Myocyte (in vitro differentiated cells): ENCODE measurements at places on chromosomes 3 and 15.

DNA sequence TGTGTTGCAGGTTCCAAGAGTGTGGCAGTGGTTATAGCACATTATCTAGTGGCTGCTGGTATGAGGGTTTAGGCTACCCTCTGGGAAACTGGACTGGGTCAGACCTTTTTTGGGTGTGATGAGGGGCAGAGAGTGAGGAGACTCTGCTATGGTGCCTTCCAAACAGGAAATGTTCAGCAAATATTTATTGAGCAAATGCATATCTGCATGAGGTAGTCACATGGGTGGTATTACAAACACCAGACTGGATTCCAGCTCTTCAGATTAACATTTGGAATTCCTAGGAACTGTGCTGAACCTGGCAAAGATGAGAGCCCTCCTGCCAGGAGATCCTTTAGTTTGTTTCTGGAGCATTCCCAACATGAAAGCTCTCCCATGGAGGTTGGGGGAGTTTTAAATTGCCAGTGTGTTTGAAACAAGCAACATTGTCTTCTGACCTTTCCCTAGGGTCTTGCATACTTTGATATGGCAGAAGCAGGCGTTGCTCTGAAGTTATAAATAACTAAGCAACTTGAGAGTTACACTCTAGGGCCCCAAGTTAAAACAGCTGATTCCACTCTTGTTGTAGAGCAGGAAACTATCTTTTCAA, 341.2 kb upstream of the C2CD4B start:
- peak; percentile 80 for DNase-seq

GRCh38 chr15:74464216-74464615, 3.3 kb upstream of the UBL7 start:
- no peak for DNase-seq

DNA sequence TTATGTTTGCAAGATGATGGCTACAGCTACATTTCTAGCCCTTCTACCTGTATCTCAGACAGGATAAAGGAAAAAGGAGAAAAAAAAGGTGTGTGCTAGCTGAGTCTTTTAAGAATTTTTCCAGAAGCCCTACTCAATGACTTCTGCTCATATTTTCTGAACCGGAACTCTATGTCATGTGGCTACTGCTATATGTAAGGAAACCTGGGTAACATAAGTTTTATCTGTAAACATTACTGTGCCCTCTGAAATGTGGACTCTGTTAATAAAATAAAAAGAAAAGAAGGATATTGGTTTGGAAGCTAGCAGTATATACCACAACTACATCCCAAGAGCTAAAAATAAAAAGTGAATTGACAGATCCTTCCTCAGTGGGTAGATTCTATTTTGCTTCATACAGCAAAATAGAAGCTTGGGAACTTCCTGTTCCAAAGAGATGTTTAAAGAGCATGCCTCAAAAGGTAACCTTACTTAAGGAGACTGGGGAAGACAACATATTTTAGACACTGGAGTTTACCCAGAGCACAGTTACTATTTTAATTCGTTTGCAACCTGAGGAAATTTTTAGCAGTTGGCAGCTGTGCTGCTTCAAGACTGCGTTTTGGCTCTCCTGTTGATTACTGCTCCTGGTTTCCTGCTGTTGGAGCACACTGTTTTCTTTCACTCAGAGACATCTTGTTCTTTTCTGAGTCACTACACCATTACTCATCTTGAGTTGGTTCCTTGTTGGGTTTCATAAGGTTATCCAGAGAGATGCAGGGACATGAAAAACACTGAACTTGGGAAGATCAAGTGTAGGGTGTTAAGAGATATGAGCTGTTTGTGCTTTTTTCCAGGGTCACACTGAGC, 280.7 kb downstream of the NFKBIZ start:
- DNase-seq: peak; percentile 51

- DNase-seq: no peak
These were observed 410.6 kb downstream of the RAP2B start for GRCh38 chr3:153572654-153573053.
